CD4-positive, alpha-beta T cell (primary cell): ENCODE measurements at places on chromosomes 13 and 19. TPM values are rescaled to one million over a fixed set of nuclear protein-coding genes. Genes with fewer than 3 reads are reported as not detected.

DNA sequence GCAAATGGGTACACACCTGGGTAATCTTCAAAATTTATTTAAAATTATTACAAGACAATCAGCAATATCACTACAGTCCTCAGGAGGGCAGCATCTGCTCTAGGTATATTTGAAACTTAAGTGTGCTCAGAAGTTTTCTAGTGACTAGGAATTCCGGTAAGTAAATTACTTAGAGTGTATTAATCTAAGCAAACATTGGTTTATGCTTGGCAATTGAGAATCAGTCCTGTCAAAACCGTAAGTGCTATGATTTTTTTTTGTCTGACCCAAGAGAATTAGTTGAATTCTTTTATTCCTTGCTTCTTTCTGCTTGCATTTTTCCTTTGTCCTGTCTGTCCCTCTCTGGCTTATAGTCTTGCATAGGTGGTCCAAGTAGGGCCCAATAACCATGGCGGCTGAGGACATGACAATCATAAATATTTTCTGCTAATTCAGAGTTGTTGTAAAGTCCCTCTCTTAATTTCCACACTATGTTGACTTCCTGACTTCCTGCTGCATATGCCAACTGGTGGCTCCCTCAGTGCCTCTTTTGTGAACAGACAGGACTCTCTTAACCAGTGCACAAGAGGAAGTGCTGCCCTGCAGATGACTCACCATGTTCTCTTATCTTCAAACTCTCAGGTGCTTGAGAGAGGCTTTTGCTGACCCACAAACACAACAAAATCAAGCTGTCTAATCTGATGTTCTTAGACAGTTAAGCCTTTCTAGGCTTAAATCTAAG is 82.2 kb downstream of the SLAIN1 start:
- no peak for DNase-seq

DNA sequence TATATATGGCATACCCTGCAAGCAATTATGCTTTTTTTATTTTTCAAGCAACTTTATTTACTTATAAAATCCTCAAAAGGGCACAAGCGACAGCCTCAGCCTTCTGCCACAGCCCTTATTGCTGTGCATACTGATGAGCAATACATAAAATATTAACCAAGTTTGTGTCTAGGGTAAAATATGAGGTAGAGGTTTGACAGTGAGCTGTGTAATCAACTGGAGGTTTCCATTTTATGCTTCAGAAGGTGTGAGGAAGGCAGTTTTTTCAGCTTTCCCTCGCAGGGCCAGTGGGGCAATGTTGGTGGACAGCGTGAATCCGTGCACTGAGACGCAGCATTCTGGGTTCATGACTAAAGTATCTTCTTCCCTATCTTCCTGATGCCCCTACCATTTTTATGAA is 310.4 kb downstream of the IRS2 start:
- DNase-seq = no peak

C3 gene
- total RNA-seq = 0.55 TPM

NMRK2 gene
- not detected for total RNA-seq

- DNase-seq = no peak
Measured at GRCh38 chr19:58296104-58296503, 9.1 kb upstream of the ERVK3-1 start.

DNA sequence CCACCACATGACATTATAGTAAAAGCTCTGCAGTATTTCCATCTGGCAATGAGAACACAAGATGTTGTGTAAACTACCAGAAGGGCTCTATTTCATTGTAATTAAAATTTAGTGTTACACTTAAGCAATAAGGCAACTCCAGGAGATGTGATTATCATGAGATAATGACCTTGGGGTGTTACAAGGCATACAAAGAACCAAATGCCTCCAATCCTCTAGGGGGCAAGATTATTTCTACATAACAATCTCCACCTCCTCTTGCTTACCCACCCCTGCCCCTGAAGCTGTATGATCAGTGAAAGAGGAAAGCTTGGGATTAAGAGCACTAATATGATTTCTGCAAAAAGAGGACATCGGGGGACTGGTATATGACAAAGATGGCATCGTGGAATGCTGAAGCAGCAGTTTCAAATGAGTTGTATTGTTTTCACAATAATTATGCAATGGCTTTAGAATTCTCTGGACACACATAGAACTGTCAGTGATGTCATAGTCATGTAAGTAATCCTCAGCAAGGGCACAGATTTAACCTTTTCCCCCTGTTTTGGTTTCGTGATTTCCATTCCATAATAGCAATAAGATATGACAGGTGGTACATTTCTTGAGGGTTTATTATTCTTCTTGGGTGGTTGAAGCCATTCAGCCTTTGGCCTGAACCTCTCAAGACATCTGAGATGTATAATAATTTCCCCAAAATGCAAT is 295.3 kb downstream of the MZT1 start:
- no peak for DNase-seq

DNA sequence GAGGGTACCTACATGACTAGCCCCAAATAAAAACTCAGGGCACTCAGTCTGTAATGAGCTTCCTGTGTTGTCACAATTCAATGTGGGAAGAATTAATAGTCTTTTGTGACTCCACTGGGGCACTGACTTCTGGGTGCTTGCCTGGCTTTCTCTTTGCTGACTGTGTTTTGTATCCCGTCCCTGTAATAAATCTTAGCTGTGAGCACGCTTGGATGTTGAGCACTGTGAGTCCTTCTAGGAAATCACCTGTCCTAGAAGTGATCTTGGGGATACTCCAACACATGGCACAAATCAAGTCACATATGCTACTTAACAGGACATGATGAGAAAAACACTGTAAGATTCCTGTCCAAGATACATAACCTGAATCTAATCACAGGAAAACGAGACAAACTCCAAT is 83.0 kb downstream of the USP12 start:
- DNase-seq = no peak

- DNase-seq = no peak
Measured at GRCh38 chr13:37070956-37071355, 11.5 kb upstream of the SUPT20H start.

WDR87 gene
- not detected for total RNA-seq

DNA sequence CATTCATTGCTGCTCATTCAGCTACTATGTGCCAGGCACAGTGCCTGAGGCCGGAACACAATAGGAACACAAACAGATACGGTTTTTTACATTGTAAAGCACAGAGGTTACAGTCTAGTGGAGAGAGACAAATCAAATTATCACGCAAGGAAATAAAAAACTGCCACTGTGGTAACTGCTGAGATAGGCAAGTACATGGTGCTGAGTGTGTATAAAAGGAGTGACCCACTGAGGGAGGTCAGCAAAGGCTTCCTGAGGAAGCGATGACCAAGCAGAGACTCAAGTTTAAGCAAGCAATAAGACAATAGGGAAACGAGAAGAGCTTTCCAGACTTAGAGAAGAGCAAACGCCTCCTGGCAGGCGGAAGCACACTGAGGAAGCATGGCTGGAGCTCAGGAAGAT is 56.4 kb downstream of the NUFIP1 start:
- no peak for DNase-seq

ELANE gene
- total RNA-seq = not detected

AP2S1 gene
- 26.9 TPM for total RNA-seq

KIR3DL1 gene
- not detected for total RNA-seq

DNA sequence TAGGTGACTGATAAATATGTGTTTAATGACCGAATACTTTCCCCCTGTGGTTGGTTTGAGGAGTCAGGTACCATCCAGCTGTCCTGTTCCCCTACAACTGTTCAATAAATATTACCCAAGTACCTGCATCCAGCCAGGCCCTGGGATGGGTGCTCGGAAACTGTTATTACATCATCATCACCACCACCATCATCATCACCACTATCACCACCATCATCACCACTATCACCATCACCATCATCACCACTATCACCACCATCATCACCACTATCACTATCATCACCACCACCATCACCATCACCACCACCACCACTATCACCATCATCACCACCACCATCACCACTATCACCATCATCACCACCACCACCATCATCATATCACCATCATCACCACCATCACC is 4.1 kb downstream of the NTN5 start:
- no peak for DNase-seq

DNA sequence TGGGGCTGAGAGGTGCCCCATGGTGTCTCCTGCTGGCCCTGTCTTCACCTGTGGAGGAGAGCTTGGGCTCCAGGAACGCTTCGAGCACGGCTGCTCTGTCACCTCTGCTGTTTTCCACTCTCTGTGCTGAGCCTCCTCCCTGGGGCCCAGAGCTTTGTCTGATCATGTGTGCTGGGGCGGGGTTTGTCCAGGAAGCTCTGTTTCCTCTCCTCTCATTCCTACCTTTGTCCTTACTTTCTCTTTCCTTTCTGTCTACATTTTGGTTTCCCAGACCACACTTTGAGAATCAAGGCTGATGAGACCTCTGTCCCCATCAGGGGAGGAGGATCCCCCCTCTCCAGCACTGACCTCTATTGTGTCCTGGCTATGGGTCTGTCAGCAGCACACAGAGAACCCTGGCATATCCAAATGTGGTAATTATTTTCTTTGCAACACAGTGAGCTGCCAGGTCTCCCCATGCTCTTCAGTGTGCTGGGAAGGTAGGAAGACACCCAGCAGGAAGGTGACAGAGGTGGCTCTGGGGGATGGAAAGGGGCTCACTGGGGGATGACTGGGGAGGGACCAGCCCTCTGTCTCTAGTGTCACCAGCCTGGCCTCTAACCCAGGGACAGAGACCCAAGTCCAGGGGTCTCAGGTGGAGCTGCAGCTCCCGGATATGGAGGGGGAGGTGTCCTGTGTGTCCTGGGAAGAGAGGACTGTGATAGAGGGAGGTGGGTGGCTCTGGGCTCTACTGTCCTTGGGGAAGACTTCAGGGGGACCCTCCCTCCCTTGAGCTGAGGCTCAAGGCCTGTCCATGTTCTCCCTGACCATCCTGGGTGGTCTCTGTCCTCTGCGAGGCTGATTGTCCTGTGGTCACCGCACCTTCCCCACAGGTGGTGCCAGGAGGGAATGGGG is at the start of gene CEACAM1:
Gene CEACAM1, minus strand, starts transcription at position 128 of the 894 bp plus-strand sequence. Its CDS starts 107 bp downstream, at position 21.
- DNase-seq = peak; percentile 28

- no peak for DNase-seq
Measured at GRCh38 chr19:17565611-17566010, 10.2 kb downstream of the COLGALT1 start.

DNA sequence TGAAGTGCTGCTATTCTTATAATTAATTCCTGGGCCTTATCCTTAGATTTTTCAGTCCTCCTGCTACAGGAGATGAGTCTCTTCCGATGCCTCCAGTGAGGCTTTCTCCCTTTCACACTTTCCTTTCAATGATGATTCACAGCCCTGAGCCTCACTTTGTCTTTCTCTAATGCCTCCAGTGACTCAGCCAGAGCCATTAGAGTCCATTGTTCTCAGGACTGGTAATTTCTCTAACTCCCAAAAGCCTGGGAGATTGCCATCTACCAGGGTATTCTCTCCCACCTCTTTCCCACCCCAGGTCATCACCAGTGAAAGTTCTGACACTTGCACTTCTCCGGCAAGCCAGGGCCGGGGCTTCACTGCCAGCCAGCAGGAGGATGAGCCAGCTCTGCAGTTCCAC is 49.6 kb upstream of the ARGLU1 start:
- DNase-seq = no peak

PRTN3 gene
- total RNA-seq = not detected

GSX1 gene
- total RNA-seq = not detected
